ENCODE measurements at places on chromosomes 7 and 10.

- no peak for DNase-seq
Measured at GRCh38 chr10:27241010-27241651, 534 bp upstream of the ACBD5 start.

DNA sequence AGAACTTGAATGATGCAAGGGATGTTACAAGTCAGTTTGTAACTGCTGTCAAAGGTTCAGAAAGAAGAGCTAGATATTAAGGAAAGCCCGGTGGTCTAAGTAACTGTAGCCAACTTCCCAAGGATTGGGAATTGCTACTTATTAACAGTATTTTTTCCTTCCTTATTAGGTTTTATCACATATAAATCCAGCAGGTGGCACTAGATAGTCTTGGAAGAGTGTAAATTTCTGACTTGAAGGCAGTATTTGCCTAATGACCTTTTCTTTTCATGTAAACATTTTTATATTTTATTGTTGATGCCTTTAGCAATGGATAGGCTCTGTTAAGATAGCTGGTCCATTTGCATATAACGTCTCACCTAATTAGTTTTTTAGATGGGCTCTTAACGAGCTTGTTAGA lies 51.2 kb downstream of the ANLN start:
- no peak for DNase-seq

DNA sequence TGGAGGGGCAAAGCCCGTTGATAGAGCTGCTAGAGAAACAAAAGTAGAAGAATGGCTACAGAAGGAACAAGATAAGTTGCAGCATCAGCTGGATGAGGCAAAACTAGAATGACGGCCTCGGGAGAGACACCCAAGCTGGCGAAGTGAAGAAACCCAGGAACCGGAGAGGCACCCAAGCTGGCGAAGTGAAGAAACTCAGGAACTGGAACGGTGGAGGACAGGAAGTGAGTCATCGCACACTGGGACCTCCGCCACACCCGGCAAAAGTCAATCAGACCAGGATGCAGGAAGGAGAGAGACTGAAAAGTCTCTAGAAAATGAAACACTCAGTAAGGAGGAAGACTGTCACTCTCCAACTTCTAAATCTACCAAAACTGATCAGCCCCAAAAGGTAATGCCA lies 133.0 kb upstream of the NEBL start:
- no peak for DNase-seq

- DNase-seq, result no peak
Measured at GRCh38 chr10:30188556-30189237, 129.3 kb upstream of the JCAD start.

- no peak for DNase-seq
Measured at GRCh38 chr7:106588422-106589197, 72.3 kb downstream of the CCDC71L start.

- DNase-seq, result no peak
Measured at GRCh38 chr7:41037691-41038090, 665.2 kb downstream of the INHBA start.

DNA sequence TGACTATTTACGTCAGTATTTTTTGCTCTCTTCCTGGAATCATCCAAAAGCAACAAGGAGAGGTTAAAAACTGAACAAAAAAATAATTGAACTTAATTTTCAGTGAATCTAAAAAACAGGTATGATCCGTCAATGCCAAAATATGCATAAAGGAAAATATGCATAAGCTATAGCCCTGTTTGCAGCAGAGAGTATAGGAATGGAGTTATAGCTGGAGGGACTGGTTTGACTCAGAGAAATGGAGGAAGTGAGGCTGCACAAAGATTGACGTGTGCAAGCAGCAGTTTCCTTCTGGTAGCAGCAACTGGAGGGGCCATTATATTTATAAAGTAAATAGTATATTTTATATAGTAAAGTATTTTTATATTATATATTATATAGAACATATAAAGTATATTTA lies 37.1 kb downstream of the GNG11 start:
- DNase-seq, result no peak

GRCh38 chr7:88431882-88432281 lies 125.2 kb upstream of the STEAP4 start:
- no peak for DNase-seq

GRCh38 chr10:95693071-95693667 lies 558 bp downstream of the TCTN3 start:
- DNase-seq, result no peak

- DNase-seq, result no peak
Measured at GRCh38 chr10:113856563-113856962, 2.1 kb downstream of the NHLRC2 start.

- no peak for DNase-seq
Measured at GRCh38 chr7:22551768-22552513, 52.0 kb upstream of the STEAP1B start.

- DNase-seq, result no peak
Measured at GRCh38 chr10:103784723-103785418, 70.5 kb downstream of the SH3PXD2A start.

- DNase-seq, result peak; percentile 26
Measured at GRCh38 chr7:101817471-101818286, at the start of gene CUX1. TSS of gene CUX1 (plus strand) at chr7:101817626. CDS start at chr7:101817640, 14 bp downstream.

GRCh38 chr7:140010194-140010895 lies 52.4 kb downstream of the PARP12 start:
- DNase-seq, result peak; percentile 78

GRCh38 chr10:32349199-32349585 lies 2.2 kb upstream of the EPC1 start:
- no peak for DNase-seq

DNA sequence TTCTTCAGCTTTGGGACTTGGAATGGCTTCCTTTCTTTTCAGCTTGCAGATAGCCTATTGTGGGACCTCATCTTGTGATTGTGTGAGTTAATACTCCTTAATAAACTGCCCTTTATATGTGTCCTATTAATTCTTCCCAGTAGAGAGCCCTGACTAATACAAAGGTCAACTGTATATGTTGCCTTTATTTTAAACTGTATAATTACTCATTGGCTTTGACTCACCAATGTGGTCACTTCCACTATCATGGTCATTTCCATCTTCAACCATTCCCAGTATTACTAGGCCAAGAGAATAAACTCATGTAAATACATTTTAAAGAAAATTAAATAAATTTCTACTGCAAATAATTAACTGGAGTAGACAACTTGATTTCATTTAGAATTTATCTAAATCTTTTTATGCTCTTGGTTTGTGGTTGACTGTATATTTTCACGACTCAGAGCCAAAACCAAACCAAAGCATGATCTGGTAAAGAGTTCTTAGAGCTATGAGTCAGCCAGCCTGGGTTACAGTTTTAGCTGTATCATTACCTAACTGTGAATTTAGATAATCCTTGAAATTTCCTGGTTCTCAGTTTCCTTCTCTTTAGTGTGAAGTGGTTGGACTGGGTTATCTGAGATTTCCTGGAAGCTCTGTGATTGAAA lies 188.4 kb downstream of the PPP1R3A start:
- DNase-seq, result no peak

DNA sequence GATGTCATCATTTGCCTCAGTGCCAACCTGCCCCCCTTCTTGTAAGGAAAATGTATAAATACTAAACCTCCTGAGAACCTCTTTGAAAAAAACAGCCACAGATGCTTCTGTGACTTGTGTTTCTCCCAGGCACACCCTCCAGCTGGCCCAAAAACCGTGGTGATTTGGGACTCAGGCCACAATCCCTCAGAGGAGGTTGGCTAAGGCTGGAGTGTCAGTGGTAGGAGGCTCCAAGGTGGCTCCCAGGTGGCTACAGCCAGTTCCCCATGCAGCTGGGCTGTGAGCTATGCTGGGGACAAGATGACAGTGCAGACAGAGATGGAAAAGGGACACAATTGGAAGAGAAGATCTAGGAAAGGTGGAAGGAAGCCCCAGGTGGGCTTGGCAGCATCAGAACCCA lies 104.7 kb downstream of the CPXM2 start:
- DNase-seq, result no peak

DNA sequence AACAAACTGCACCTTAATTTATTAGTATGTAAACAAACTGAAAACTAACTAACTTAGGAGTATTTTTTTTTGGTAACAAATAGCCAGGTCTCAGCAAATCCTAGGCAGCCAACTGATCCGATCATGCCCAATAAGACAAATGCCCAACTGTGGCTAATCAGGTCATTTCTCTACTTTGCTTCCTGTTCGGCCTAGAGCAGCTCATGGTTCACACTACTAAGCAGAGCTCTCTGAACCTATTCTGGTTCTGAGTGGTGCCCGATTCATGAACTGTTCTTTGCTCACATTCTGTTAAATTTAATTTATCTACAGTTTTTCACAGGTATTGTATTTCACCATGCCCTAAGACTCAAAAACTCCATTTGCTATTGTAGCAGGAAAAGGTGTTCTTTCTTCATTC lies 55.1 kb downstream of the CCDC3 start:
- no peak for DNase-seq

- no peak for DNase-seq
Measured at GRCh38 chr10:13724484-13724883, 137.7 kb downstream of the PRPF18 start.

DNA sequence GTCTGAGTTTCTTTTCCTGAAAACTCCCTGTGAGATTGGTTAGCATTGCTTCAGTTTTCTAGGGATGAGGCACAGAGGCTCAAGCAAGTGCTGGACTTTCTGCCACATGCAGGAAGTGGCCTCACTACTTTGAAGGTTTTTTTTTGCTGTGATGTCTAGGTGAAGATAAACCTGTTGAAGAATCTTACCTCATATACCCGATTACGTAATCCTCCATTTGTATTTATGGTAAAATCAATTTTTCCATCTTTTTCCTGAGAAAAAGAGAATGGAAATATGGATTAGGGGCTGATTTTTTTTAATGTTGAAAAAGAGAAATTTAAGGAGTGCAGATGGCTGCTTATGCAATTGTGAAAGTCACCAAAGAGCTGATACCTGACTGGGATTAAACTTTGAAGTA lies 23.4 kb downstream of the CBLL1 start:
- no peak for DNase-seq

GRCh38 chr10:19816411-19817230 lies at the start of gene PLXDC2:
TSS of gene PLXDC2 (plus strand) at chr10:19816432.
- DNase-seq, result peak; percentile 40

GRCh38 chr7:17617380-17617779 lies 318.9 kb downstream of the AHR start:
- no peak for DNase-seq

DNA sequence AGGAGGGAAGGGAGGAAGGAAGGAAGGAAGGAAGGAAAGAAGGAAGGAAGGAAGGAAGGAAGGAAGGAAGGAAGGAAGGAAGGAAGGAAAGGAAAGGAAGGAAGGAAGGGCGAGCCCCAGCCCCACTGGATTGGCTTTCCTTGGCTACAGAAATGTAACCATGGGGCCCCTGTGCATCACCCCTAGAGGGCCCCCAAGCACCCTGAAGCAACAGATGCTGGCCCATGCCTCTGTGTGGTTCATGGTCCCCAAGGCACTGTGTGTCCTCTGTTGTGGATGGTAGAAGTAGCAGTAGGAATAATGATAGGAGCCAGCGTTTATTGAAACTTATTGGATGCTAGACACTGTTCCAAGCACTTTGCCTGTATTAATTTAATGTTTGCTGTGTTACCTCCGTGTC lies 116.6 kb upstream of the MACROH2A2 start:
- no peak for DNase-seq

- no peak for DNase-seq
Measured at GRCh38 chr10:23155169-23155568, 36.9 kb upstream of the PTF1A start.

- no peak for DNase-seq
Measured at GRCh38 chr7:33814400-33814799, 90.9 kb upstream of the BMPER start.

- DNase-seq, result no peak
Measured at GRCh38 chr10:118216020-118216419, 126.1 kb downstream of the FAM204A start.

- DNase-seq, result no peak
Measured at GRCh38 chr10:103474077-103474476, 5.0 kb downstream of the CALHM3 start.

DNA sequence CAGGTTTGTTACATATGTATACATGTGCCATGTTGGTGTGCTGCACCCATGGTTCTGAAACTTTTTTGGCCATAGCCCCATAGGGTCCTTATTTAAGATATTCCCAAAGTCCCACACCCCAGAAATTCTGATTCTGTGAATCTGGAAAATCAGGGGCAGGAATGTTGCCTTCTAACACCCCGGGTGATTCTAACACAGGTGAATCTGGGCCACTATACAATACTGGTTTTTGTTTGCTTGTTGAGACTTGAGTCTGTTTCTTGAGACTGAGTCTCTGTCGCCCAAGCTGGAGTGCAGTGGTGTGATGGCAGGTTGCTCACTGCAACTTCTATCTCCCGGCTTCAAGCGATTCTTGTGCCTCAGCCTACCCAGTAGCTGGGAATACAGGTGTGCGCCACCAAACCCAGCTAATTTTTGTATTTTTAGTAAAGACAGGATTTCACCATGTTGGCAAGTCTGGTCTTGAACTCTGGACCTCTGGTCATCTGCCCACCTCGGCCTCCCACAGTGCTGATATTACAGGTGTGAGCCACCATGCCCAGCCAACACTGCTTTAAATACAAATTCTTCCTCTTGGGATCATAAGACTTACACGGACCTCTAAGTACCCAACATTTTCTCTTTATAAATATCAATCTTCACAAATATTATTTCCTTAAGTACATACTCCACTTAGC lies 16.9 kb upstream of the PHYH start:
- DNase-seq, result no peak

GRCh38 chr7:158740013-158740656 lies 35.5 kb upstream of the NCAPG2 start:
- no peak for DNase-seq

DNA sequence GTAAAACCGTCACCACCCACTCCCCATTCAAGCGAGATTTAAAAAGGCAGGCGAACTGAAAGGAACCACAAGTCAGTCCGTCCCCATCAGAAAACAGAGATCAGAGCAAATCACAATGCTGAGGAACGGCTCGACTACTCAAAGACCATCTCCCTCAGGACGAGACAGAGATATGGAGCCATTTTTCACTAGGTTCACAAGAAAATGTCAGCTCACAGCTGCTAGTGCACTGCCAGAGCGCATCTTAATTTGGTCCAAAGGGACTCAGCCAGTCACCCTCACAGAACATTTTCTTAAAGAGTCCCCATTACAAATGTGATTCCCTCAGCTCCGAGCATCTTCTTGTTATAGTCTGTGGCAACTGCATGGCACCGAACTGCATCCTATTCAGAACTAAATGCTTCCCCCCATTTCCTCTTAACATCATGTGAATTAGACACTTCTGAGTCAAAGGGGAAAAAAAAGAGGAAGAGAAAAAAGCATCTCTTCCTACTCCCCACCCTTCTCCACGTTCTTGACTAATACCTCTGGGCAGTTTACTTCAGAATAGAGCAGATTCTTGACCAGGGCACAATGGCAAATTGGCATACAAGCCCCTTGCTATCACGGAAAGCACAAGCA lies 683.9 kb downstream of the MAGI2 start:
- no peak for DNase-seq

- DNase-seq, result no peak
Measured at GRCh38 chr7:105904064-105904463, 27.7 kb upstream of the ATXN7L1 start.

DNA sequence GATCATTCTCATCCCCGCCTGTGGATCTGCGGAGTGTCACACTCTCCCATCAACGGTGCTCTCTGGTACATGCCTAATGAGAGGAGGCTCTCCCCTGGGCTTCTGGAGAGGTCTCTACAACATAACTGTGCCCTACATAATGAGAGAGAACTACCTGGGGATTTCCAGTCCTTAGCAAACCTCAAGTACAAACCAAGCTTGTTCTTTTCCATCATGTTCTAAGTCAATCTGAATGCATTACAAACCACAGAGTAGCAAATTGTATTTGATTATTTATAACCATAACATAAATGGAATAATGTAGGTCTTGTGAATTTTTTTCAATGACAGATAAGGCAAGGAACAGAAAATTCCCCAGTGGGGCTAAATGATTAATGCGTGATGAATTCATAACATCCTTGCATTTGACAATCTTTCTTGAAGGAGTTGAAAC lies 412.4 kb upstream of the NRP1 start:
- no peak for DNase-seq

Measured in BE2C (cell line).